Amygdala (tissue), 56 donors: ENCODE measurements at places on chromosomes 2 and 18.

DNA sequence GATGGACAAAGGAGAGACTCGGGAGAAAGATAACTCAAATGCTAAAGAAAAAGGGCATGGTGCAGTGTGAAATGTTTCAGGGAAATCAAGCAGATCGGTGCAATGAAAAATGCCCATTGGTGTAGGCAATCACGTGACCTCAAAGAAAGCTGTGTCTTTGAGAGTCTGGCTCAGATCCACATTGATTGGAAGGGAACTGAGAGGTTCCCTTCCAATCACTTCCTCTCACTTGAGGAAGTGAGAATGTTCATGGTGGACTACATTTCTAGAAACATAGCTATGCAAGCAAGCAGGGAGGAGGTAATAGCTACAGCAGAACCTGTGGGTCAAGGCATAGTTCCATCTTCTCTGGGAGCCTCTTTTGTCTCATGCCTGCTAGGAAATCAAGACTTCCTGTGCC lies 187.4 kb downstream of the LPIN1 start:
- DNase-seq, result no peak

- DNase-seq, result no peak
These were observed 30.1 kb upstream of the THOC1 start for GRCh38 chr18:297936-298335.

GRCh38 chr18:75527848-75528685 lies 100.6 kb upstream of the SMIM21 start:
- DNase-seq, result no peak

DNA sequence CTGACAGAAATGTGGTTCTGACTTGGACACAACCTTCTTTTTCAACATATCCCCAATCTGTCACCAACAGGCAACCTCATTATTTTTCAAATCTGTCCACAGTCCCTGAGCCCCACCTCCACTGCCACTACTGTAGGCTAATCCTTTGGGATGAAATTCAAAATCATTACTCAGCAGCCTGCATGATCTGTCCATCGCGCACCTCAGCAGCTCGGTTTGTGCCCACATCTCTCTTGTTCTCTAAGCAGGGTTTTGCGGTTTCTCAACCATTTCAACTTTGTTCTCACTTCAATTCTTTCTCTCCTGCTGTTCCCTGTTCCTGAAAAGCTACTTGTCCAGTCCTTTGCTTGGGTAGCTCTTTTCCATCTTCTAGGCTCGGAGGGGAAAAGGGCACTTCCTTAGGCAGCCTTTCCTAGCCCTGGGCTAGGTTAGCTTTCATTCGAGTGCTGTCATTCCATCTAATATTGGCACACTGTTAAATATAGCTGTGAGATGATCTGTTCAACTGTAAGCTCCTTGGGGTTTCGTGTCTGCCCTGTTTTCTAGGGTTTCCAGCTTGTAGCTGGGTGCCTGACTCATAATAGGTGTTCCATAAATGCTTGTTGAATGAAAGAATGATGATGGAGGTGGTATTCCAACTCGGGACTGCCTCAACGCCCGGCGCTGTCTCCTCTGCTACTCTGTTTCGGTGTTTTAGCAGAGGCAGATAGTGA lies 653 bp upstream of the ANKAR start:
- no peak for DNase-seq

DNA sequence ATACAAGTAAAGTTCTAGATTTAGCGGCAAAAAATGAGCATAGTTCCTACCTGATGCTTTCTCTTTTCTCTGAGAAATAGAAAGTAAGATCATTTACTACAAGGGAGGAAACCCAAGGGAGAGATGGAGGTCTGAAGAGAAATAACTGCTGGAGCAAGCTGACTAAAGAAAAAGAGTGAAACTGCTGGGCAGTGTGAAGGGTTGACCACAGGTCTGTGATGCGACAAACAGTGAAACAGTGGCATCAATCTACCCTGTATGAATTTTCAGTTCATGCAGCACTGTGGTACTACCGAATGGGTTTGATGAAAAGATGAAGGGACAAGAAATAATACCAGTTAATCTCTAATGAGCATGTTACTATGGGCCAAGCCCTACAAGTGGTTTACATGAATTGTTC lies 52.2 kb downstream of the CUL3 start:
- no peak for DNase-seq

DNA sequence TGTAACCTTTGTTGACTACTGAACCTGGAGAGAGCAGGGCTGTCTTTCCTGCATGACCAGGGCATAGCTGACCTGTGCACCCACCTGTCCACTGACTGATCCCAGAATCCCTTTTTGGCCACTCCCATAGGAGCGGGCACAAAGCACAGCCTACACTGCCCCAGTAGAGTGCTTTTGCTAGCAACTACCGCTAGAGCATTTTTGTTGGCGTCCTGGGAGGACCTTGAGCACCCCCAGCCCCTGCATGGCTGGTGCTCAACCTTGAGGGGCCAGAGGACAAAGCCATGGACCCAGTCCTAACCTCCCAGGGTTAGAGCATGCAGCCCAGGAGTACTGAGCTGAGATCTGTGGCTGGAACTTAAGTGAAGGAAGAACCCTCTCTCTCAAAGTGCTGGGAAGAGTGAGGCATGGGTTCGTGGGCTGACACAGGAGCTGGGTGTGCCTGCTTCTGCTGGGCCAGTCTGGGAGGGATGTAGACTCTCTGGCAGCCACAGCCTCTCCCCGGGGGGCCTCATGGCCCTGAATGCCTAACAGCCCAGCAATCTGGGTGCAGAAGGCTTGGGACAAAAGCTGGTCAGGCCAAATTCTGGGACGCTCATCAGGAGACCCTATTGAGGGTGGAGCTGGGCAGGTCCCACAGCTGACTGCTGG lies 140.0 kb downstream of the GALNT1 start:
- DNase-seq, result no peak

DNA sequence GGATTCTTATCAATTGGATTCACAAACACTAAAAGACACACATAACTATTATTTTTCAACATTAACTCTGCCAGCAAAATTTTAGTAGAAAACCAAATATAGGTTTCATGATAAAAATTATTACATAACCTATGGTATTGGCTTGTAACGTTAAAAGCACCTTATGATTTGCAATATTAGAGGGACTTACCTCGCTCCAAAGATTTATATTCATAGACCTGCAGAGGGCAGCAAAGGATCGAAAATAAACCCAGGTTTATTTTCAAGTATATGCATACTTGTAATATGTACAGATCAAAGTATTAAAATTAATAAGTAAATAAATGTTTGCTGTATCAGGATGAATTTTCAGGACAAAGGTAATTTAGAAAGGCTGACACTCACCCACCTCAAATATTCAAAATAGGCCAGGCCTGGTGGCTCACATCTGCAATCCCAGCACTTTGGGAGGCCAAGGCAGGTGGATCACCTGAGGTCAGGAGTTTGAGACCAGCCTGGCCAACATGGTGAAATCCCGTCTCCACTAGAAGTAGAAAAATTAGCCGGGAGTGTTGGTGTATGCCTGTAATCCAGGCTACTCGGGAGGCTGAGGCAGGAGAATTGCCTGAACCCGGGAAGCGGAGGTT lies 45.3 kb downstream of the LRPPRC start:
- DNase-seq, result no peak

- no peak for DNase-seq
These were observed 99.7 kb downstream of the HDAC4 start for GRCh38 chr2:239300871-239301735.

DNA sequence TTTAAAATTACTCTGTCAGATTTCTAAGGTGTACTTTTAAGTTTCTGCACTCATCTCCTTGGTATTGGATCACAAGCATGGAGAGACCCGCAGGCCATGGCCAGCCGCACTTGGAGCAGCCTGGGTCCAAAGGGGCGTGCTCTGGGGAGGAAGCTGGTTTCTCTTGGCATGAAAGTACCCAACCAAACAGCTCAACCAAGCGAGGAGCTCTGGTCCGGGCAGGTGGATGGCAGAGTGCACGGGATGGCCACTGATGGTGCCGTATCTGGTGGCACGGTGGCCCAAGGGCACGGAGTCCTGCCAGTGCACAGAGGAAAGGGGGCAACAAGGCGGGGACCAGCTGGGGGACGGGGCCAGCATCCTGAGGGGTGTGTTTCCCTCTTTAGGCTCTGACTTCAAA lies 32.2 kb upstream of the MCFD2 start:
- no peak for DNase-seq

- DNase-seq, result no peak
These were observed 20.4 kb downstream of the TTR start for GRCh38 chr18:31612124-31612523.

DNA sequence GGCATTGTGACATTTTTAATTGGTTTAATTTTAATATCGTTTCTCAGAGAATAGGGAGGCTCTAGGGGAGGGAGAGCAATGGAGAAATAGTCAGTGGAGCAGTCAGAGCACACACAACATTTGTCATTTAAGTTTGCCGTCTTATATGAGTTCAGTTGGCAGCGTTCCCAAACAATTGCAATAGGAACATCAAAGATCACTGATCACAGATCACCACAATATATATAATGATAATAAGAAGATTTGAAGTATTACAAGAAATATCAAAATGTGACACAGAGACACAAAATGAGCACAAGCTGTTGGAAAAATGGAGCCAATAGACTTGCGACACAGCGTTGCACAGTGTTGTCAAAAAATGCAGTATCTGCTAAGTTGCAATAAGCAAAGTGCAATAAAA lies 303.7 kb downstream of the CDH19 start:
- DNase-seq, result no peak

DNA sequence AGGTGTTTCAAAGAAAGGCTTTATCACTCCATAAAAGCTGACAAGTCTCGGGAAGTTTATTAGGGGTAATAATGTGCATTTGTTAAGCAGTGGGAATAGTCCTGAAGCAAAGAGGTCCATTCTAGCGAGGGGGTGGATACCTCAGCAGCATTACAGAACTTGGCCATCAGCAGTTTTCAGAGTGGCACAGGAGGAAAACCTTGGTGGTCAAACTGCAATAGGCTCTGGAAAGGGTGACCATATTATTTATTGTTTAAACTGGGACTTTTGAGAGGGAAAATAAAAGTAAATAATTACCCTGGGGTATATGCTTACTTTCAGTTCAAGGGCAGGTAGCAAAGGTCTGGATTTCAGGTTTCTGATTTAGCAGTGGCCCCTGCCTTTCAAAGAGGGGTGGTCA lies 115.5 kb upstream of the KLHL14 start:
- no peak for DNase-seq

GRCh38 chr2:170930131-170930990 lies 1.3 kb downstream of the GORASP2 start:
- DNase-seq, result no peak

DNA sequence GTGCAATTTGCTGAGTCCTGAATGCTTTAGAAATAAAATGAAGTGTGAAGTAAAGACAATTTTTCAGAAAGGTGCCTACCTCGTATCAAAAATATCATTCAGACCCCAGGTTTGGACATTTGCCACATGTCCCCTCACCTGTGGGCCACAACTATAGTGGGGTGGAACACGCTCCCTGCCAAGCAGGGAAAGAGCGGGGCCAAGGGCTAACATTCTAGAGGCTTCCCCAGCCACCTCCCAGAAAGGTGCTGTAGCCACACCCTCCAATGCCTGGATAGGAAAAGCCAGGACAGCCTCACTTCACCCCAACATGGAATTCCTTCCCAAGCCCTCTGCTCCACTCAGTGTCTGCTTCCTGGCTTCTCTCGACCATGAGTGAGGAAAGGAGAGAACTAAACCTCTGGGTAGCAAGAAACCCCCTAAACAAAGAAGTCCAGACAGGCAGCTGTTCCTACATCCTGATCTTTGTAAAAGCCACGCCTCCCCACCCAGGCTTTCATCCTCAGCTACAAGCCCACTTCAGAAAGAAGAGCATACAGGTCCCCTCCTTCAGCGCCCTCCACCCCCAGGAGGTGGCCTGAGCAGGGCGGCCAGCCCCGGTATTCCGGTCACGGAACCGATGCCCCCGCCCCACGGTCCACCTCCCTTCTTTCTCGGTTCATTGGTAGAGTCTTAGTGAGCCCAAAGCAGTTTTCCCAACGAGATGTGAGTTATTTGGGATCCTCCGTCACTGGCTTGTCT lies 2.1 kb downstream of the COL6A3 start:
- no peak for DNase-seq

GRCh38 chr2:235527806-235528469 lies 34.1 kb downstream of the AGAP1 start:
- DNase-seq, result no peak

DNA sequence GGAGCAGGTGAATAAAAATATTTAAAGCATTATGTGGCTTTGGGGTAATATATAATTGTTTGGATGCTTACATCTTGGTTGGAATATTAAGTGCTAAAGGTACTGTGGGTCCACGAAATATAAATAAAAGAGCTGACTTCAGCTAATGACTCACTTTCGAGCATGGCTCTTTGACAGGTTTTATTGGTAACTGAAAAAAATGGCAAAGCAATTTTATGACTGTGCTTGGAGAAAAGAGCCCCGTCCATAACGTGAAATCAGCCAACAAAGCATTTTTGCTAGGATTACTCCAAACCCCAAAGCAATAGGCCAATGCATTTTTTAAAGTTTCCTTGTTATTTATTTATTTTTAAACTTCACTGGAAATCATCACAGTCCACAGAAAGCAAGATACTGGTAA lies 397.2 kb upstream of the CDH19 start:
- DNase-seq, result no peak

- peak; percentile 34 for DNase-seq
These were observed 6.3 kb downstream of the C2orf81 start for GRCh38 chr2:74414881-74415761.

- no peak for DNase-seq
These were observed 7.8 kb downstream of the TXNL4A start for GRCh38 chr18:79980585-79980984.

DNA sequence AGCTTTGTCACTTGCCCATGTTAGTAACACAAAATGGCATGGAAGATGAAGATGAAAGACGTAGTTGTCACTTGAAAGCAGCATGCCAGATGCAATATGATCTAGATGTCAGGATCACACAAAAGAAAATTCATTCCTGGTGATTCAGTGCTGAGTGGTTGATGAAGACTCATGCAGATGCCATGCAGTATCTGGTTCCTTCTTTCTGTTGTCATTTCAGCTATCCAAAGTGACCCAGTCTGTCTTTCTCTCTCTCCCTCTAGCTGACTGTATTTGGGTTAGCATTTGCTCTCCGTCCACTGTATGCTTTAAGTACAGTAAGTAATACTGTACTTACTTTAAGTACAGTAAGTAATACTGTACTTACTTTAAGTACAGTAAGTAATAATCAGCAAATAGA lies 50.4 kb downstream of the TTN start:
- DNase-seq, result no peak

GRCh38 chr2:62871506-62871905 lies 166.0 kb downstream of the EHBP1 start:
- DNase-seq, result no peak

GRCh38 chr2:105789745-105790460 lies 45.2 kb downstream of the NCK2 start:
- DNase-seq, result no peak

GRCh38 chr2:125516496-125517109 lies 1139.4 kb upstream of the GYPC start:
- no peak for DNase-seq

DNA sequence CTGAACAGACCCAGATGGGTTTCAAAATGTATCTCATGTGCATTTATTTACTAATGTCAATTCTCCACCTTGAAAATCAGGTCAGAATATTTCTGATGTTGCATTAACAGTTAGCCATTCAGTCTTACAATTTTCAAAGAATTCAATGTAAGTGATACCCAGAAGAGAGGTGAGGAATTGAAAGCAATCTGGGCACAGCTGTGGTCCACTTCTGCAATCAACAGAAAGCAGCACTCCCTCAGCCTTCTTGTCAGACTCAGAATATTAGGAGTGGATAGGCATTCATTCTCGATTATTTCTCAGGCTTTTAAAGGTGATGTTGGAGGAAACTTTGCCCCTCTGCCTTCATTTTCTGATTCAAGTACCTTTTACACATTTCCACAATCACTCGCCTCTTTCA lies 15.7 kb downstream of the CCL20 start:
- no peak for DNase-seq

- no peak for DNase-seq
These were observed 149.0 kb downstream of the LNPK start for GRCh38 chr2:175852879-175853615.
